ENCODE measurements at places on chromosomes 2 and 18. TPM values are rescaled to one million over a fixed set of nuclear protein-coding genes. Genes with fewer than 3 reads are reported as not detected.
A peak's percentile ranks its signal among the peaks of the same experiment; 100 is the strongest.

ICA1L gene
- total RNA-seq = 34.8 TPM

DNA sequence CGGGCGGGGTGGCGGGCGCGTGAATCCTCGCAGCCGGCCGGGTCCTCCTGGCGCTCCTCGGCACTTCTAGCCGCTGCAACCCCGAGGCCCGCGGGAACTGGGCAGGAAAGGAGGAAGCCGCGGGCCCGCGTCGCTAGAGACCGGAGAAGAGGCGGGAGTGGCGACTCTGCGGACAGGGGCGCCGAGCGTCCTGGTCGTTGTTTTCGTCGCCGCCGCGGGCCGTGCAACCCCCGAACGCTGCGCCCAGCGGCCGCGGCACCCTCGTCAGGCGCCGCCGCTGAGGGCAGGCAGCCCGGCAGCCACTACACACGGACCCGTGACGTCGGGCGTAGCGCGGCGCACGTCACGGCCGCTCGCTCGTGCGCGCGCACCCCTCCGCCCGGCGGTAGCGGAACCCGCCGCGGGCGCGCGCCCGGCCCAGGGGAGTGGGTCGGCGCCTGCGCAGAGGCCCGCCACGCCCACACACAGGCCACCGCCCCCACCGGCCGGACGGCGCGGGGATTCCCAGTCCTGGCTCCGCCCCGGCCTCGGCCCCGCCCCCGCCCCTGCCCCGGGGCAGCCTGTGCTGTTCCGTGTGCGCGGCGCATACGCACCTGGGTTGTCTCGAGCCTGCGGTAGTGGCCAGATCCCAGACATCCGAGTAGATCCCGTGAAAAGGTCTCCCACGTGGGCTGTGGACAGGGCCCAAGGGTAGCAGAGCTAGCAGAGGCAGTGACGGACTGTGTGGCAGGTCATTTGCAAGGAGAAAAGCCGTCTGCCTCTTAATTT lies at the start of gene MAP3K2:
TSS of gene MAP3K2 (minus strand) at position 321 of the 768 bp plus-strand sequence. CDS start 44,846 bp downstream, outside the sequence.
- H3K4me3 ChIP-seq = peak within 1 kb of the TSS; percentile 84
- no peaks in the 10 kb centered on the region for H3K27me3 ChIP-seq
- peak within 1 kb of the TSS; percentile 100 for H3K27ac ChIP-seq
- DNase-seq = peak; percentile 97
- H3K36me3 ChIP-seq = no peaks in the 10 kb centered on the region

GRCh38 chr2:178732913-178733312 lies 74.3 kb downstream of the TTN start:
- no peak overlapping the region for H3K4me3 ChIP-seq
- no peak overlapping the region for H3K27ac ChIP-seq
- H3K36me3 ChIP-seq = no peaks in the 10 kb centered on the region
- no peak for DNase-seq

FHOD3 gene
- total RNA-seq = 40.0 TPM

CD8B gene
- total RNA-seq = 5.1 TPM

DNA sequence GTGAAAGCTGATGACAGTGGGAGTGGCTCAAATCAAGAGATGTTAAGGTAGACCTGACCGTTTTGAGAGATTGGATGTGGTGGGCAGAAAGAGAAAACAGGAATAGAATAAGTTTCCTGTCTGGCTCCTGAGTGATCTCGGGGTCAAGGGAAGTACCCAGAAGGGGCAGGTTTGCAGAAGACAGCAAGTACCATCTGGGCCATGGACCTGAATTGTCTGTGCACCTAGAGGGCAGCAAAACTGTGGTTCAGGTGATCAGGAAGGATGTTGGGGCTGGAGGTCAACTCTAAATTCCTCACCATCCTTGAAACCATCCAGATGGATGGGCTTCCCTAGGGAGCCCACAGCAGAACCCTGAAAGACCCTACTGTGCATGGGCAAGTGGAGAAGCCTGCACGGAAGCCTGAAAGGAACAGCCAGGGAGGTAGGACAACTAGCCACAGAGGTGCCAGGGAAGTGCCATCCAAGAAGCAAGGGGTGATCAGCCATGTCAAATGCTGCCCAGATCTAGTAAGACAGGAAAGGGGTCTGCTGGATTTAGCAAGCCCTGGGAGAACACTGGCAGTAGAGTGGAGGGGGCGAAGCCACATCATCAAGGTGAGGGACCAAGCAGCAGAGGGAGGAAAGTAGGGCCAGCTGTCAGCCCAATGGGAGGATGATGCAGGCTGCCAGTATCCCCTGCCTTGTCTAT lies 8.0 kb downstream of the TEX261 start:
- no peaks in the 10 kb centered on the region for H3K27me3 ChIP-seq
- H3K36me3 ChIP-seq = peaks cover 22% of the 10 kb centered on the region
- no peak overlapping the region for H3K27ac ChIP-seq
- H3K4me3 ChIP-seq = no peak overlapping the region
- H3K4me1 ChIP-seq = no peaks in the 10 kb centered on the region

GRCh38 chr18:26436176-26437051 lies 111.9 kb downstream of the KCTD1 start:
- no peak overlapping the region for H3K4me3 ChIP-seq
- H3K27me3 ChIP-seq = no peaks in the 10 kb centered on the region
- no peak overlapping the region for H3K27ac ChIP-seq
- H3K4me1 ChIP-seq = no peaks in the 10 kb centered on the region
- no peaks in the 10 kb centered on the region for H3K36me3 ChIP-seq

CREG2 gene
- total RNA-seq = not detected

POMC gene
- total RNA-seq = not detected

- no peaks in the 10 kb centered on the region for H3K27me3 ChIP-seq
- no peak overlapping the region for H3K27ac ChIP-seq
- H3K4me3 ChIP-seq = no peak overlapping the region
Measured at GRCh38 chr2:133293544-133294353, 274.5 kb downstream of the NCKAP5 start.

RPRM gene
- not detected for total RNA-seq

MSH2 gene
- total RNA-seq = 3.6 TPM

- DNase-seq = no peak
- H3K36me3 ChIP-seq = no peaks in the 10 kb centered on the region
- peaks cover 34% of the 10 kb centered on the region for H3K4me1 ChIP-seq
- H3K4me3 ChIP-seq = peak overlapping the region; percentile 73
- peak overlapping the region; percentile 92 for H3K27ac ChIP-seq
Measured at GRCh38 chr2:46131-46470, 204 bp downstream of the FAM110C start.

Measured in transverse colon (tissue), 4 donors.